ENCODE measurements at places on chromosomes 13 and 19.

DNA sequence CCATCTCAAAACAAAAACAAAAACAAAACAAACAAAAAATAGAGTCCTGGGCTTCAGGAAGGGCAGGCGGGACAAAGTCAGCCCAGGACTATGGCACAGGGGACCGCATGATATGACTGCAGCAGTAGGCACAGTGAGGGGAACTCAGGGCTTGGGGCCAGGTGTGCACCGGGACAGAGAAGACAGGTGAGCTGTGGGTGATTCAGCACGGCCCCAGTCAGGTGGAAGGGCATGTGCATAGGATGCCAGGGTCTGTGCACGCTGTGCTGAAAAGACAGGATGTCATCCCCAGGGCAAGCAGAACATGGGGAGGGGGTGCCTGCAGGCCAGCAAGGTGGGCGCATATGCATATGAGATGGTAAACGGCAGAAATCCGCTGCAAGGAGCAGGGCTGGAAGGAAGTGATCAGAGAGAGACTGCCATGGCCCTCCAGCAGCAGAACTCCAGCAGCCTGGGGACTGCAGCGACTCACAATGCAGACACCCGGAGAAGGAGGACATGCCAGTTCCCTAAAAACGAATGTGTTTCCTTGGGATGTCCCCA, 15.0 kb downstream of the EPS15L1 start:
- DNase-seq, result no peak

DNA sequence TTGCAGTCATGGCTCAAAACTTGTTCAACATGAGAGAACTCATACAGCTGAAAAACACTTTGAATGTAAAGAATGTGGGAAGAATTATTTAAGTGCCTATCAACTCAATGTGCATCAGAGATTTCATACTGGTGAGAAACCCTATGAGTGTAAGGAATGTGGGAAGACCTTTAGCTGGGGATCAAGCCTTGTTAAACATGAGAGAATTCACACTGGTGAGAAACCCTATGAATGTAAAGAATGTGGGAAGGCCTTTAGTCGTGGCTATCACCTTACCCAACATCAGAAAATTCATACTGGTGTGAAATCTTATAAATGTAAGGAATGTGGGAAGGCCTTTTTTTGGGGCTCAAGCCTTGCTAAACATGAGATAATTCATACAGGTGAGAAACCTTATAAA, 20.1 kb downstream of the ZNF283 start:
- DNase-seq, result no peak

GRCh38 chr19:34847393-34847792, 74.4 kb upstream of the ZNF599 start:
- no peak for DNase-seq

DNA sequence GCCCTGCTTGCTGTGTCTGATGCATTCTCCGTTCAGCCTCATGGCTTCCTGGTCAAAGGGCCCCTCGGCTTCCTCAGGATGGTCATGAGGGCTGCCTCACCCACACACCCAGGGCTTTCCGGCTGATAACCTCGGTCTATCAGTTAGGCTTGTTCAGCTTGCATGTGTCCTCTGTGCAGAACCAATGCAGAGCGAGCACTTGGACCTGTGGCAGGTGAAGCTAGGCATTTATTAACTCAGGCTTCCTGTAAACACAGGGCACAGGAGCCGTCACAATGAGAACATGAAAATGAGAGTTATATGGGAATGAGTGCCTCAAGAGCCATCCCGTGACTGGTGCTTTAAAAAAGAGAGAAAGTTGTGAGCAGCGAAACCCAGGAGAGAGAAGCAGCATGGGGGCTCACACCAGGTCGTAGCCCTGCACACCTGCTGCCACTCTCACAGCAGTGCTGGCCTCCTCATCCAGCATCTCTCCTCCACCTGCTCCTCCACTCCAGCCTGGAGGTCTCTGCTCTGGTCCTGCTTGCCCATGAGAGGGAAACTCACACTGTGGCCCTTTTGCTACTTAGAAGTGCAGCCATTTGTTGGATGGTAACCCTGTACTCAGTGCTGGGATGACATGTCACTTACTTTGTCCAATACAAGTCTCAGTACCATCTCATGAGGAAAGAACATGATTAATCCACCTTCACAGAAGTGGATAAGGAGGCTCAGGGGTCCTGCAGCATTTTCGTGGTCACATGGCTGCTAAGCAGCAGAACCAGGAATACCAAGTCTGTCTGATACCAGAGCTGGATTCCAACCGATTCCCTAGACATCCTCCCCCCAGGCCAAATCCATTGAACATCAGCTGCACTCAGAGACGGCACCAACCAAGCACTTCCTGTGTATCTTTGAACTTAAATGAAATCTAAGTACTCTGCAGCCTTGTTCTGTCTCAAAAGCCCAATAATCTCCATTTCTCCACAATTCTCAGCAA, 50.5 kb upstream of the IRS2 start:
- DNase-seq, result no peak

GRCh38 chr19:31976775-31977536, 368.5 kb upstream of the ZNF507 start:
- no peak for DNase-seq

DNA sequence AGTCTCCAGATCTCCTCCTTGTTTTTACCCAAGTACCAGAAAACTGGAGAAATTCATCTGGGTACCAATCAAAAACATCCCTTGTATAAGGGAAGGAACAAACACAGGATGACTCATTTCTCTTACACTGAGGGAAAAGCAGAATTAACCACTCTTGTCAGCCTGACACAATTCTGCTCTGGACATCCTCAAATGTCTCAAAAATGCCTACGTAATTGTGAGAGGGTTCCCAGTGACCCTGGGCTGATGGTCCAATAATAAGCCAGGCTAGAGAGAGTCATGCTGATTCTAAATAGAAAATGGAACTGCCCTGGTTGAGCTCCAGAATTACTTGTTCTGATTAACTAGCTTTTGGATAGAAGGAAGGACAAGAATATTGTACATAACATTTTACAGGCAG, 14.5 kb downstream of the ZNF708 start:
- DNase-seq, result no peak

DNA sequence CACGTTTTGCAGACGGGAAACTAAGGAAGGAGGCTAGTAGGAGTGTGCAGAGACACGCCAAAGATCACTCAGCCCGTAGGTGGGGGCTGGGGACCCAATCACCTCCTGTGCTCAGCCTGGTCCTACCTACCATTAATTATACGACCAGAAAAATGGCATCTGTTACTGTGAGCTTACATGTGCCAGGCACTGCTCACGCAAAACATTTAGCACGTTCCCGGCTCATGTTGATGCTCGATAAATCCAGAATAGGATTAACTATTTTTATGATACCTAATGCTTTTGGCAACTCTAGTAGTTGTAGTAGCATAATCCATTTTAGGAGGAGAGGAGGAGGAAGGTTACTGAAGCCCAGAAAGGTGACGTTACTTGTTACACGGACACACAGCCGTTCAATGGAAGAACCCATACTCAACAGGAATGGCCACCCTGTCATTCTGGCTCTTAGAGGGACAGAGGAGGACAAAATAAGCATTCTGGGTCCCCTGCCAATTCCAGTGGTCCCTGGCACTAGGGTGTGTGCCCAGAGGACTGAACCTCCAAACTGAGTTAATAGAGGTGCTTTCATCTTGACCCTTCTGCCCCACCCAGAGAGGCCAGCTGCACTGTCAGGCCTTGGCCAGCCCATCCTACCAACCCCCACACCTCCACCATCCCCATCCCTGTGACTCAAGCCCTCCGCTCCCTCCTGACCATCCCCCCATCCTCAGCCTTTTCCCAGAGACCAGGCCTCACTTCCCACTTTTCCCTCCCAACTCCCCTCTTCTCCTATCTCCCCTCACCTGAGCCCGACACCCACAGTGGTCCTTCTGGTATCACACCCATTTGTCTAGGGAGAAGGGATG, 5.0 kb upstream of the EML2 start:
- no peak for DNase-seq

DNA sequence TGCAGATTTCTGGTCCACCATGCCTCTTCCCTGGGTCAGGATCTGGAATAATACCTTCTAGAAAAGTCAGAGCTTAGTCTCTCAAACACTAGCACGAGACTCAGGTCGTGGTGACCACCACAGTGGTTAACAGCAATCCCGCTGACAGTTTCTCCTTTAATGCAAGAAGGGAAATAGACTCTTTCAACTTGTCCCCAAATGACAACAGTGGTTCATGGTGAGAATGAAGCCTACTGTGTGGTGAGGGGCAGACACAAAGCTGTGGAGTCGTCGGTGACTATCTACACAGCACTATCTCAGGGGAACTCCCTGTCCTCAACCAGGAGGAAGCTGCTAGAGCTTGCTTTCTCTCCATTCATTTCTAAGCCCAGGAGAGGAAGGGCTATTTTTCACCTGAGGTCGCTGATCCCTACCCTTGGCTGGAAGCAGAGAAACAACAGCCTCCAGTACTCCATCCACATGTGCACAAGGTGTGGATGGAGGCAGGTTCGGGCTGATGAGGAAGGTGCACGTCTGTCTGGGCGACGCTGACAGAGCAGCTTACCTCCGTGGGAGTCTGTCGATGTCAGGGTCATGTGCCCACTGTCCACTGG, 72.4 kb downstream of the STK24 start:
- no peak for DNase-seq

- peak; percentile 65 for DNase-seq
These were observed 50.7 kb upstream of the FRY start for GRCh38 chr13:31980830-31981229.

DNA sequence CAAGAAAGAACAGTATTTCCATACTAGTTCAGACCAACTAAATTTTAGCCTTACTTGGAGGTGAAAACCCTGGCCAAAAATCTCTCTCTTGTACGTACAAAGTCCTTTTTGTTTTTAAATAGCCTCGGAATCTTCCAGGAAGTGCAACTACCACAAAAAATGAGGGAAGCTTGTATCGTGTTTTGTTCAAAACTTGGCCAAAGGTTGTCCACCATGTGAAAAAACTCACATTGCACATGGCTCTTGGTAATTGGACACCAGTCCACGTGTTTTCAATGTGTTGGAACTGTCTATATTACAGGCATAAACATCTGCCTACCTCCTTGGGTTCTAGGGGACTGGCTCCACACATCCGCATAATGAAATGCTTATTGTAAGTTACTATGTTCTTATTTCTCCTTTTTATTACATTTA, 15.2 kb upstream of the STRN4 start:
- no peak for DNase-seq

DNA sequence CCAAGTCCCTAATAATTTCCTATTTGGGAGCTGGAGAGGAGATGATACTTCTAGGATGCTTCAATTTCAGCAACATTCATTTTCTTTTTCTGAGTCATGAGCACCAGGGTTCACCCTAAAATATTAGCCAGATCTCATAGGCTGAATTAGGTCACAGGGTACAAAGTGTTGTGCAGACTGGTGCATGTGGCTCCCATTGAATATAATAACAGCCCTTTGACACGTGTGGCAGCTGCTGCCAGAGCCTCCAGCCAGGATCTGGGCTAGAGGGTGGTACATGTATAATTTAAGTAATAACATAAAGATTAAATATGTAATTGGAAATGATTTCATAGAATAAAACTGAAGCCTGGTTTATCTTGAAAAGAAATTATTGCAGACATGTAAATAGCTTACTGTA, 244.9 kb downstream of the ATP8A2 start:
- no peak for DNase-seq

DNA sequence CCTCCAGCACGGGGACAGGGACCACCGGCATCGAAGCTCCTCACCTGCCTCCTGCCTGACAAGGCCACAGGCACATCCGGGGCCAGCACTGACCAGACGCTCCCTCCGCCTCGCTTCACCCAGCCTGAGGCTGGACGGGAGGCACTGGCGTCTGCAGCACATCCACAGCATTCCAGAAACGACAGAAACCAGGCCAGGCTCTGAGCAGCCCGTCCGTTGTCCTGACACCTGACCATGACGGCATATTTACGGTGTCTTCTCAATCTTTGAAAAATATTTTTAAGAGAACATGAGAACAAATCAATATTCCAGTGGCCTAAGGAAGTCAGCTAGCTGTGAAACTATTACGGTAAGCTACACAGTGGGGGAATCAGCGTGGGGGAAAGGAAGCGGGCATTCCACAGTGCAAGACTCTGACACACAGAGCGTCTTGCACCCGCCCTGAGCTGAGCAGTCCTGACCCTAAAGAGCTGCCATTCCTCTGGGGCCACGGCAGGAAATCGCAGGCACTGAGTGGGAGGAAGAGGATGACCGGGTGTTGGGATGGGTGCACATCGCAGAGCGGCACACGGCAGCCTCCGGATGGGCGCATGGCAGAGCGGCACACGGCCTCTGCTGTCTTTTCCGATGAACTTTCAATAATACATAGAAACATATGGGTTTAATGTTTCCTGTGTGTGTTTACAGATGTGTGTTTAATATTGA, 26.8 kb downstream of the RASA3 start:
- DNase-seq, result no peak

GRCh38 chr13:60351326-60351725, 45.7 kb upstream of the TDRD3 start:
- DNase-seq, result no peak

- DNase-seq, result no peak
These were observed 5.3 kb downstream of the DMAC2 start for GRCh38 chr19:41434450-41434849.

DNA sequence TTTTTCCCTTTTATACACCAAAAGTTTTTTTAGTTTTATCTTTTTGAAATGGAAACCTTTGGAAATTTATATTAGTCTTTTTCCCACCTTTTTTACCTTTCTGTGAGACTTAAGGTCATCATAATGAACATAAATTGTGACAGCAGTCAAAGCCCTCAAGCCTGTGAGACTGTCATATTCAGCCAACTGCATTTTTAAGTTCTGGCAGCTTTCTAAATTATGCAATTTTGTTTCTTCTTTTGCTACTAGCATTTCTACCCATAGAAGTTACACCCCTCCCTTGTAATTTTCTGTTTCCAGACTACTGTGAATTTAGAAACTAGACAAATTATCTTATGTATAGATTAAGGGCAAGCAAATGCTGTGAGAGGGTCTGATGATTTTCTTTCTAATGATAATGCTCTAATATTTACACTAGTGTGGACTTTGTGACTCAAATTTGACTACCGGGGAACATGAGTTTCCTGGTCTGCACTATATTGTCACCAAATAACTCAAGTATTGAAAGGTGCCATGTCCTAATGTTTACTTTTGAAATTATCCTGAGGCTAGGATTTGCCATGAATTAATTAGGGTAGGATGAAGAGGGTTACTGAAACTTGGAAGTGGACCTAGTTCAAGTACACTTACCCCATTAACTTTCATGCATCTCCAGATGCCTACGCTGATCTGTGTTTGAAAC, 43.7 kb downstream of the FRY start:
- DNase-seq, result peak; percentile 37

DNA sequence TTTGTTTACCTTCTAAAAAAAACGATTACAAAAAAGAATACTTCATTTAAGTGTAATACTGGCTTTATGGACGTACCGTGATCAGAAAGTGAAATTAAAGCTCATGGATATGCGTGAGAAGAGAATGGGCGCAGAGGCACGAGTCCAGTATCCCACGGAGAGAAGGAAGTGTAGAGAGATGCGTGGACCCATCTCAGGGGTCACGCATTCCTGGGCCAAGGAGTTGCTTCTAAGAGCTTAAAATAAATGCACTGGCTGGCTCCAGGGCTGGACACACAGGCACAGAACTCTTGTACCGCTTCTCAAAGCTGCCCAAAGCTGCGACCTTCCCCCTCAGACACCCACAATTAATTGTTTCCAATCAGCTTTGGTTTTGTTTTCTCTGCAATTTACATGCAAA, 8.7 kb upstream of the SPC24 start:
- DNase-seq, result no peak
